Ammon's horn (tissue), 1 donor: ENCODE measurements at places on chromosomes 3 and 15.

DNA sequence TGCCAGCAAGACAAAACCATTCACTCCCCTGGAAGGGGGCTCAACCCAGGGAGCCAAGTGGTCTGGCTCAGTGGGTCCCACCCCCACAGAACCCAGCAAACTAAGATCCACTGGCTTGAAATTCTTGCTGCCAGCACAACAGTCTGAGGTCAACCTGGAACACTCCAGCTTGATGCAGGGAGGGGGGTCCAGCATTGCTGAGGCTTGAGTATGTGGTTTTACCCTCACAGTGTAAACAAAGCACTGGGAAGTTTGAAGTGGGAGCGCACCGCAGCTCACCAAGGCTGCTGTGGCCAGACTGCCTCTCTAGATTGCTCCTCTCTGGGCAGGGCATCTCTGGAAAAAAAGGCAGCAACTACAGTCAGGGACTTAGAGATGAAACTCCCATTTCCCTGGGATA lies 81.7 kb downstream of the MSL2 start:
- DNase-seq = no peak

- DNase-seq = no peak
These were observed 427.1 kb upstream of the RASGRP1 start for GRCh38 chr15:38991701-38992100.

- DNase-seq = no peak
These were observed 63.9 kb downstream of the OPA1 start for GRCh38 chr3:193656878-193657282.

DNA sequence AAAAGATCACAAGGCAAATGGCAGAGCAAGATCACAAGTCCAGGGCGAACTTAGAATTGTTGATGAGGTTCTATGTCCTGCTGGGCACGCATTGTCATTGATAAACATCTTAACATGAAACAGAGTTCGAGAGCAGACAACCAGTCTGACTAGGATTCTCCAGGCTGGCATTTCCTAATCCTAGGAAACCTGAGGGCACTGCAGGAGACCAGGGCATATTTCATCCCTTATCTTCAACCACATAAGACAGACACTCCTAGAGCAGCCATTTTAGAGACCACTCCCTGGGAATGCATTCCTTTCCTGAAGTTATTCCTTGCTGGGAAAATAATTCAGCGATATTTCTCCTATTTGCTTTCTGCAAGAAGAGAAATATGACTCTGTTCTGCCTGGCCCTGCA lies 1199.9 kb downstream of the SI start:
- DNase-seq = no peak

- no peak for DNase-seq
These were observed 34.1 kb upstream of the LPP start for GRCh38 chr3:188119846-188120245.

DNA sequence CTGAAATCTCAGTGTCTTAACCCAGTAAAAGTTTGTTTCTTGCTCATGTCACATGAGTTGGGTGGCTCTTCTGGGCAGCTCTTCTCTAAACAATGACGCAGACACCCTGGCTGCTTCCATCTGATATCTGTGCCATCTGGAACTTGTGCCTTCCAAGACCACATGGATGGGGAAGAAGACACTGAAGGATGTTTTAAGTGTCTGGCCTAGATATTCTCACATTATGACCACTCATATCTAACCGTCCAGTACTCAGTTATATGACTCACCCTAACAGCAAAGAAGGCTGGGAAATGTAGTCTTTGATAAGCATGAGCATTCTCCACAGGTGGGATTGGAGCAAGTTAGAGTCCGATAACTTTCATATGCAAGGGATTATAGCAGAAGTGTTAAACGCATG lies 66.4 kb downstream of the RYR3 start:
- DNase-seq = no peak

DNA sequence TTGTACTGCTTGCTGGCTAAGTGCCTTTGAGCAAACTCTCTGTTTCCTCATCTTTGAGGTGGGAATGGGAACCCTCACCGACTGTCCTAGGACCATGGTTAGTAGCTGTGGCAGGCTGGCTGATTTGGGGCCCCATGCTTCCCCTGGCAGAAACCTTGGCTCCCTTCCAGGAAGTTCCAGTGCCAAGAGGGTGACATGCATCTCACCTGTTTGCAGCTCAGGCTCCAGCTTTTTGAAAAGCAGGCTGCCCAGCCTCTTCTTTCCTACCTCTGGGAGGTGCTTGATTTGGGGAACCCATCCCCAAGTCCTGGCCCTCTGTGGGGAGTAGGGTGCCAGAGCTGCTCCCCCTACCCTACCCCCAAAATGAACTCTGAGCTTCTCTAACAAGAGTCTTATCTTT lies 50.8 kb downstream of the RAB11A start:
- no peak for DNase-seq

DNA sequence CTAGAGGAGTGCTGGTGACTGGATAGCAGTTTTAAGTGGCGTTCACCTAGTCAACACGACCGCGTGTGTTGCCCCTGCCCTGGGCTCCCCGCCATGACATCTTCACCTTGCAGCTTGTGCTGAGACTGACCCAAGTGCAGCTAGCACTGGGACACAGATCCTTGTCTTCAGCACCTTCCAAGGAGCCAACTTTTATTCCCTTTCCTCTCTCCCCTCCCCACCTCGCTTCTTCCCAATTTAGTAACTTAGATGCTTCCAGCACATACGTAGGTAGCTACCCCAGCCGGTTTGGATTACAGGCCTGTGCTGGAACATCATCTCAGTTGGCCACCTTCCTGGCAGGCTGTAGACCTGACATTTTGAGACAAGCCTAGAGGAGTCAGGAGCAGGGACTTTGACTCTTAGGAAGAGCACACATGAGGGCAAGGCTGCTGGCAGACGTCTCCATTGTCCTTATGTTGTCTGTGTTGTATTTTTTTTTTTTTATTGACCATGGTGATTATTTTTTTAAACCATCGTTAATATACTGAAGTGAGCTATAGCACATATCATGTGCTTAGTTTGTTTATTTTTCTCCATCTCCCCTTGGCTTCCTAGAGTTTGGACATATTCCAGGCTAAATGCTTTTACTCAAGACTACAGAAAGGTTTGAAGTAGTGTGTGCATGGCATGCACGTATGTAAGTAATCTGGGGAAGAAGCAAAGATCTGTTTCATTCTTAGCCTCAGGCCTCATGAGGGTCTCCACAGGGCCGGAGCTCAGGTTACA lies 61.1 kb downstream of the AAGAB start:
- no peak for DNase-seq

DNA sequence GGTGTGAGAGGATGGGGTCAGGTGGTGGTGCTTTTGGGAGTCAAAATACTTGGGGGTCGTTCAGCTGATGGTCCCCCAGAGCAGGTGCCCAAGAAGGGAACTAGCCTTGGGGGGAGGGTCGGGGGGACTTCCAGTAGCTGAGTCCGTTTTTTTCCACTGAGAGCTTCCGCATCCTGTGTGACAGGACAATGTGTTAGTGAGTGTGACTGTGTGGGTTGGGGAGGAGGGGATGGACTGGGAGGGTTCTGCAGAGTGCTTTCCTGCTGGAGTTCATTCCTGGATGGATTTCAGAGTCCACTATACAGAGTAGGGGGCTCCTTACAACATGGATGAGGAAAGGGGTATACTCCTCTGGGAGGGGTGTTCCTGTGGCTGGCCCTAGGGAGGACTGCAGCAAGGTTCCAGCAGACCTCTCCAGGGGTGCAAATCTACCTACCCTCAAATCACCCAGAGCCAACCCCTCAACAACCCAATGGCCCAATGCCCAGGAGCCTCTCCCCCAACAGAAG lies 601 bp upstream of the HYAL2 start:
- no peak for DNase-seq

- no peak for DNase-seq
These were observed 8.6 kb downstream of the ATP13A4 start for GRCh38 chr3:193546129-193546528.

DNA sequence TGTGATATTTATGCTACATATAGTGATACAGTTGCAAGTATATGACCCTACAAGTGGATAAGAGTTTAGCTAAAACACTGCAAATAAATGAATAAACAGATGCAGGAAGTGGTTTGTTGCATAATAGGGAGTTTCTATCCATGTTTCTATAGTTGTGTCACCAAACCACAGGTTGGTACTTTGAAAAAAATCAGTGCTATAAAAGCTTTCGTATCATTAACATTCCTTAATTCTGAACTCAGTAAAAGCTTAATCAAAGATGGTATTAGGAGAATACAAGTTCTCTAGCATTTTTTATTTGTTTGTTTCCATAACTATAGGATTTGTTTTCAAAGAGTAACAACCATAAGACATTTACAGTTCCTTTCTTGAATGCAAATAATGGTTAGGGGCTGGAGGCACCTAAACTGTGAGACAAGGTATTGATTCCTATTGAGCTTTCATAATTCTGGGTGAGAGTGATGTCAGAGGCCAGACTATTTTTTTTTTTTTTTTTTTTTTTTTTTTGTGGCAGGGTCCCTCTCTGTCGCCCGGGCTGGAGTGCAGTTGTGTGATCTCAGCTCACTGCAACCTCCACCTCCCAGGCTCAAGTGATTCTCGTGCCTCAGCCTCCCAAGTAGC lies 29.6 kb downstream of the CPOX start:
- no peak for DNase-seq

- DNase-seq = no peak
These were observed 5.2 kb downstream of the MAGI1 start for GRCh38 chr3:66033241-66034138.

GRCh38 chr15:69474846-69475455 lies 22.3 kb downstream of the RPLP1 start:
- DNase-seq = no peak

GRCh38 chr3:23072693-23073092 lies 130.4 kb upstream of the UBE2E2 start:
- no peak for DNase-seq

DNA sequence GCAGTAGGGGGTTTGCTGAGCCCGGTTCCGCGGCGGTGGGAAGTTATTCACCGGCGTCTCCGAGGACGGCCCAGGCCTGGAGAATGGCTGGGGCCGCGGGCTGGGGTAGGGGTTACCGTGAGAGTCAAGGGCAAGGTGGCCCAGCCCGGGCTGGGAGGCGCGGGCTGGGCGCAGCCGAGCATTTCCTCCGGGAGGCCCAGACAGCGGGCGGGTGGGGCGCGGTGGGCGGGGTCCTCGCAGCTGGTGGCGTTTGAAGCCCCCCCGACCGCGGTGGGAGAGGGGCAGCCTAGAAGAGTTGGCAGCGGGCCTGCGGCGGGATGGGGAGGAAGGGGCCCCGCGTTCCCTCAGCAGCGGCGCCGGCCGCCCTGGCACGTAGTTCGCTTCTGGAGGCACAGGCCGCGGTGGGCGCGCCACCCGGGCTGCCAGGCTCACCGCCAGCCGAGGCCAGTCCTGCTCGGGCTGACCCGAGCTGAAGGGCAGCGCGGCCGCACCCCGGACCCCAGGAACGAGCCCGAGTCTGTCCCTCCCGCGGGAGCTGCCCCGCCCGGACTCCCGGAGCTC lies 960 bp upstream of the KLF13 start:
- peak; percentile 83 for DNase-seq

- DNase-seq = no peak
These were observed 202.9 kb downstream of the VPS13C start for GRCh38 chr15:61857169-61857829.

DNA sequence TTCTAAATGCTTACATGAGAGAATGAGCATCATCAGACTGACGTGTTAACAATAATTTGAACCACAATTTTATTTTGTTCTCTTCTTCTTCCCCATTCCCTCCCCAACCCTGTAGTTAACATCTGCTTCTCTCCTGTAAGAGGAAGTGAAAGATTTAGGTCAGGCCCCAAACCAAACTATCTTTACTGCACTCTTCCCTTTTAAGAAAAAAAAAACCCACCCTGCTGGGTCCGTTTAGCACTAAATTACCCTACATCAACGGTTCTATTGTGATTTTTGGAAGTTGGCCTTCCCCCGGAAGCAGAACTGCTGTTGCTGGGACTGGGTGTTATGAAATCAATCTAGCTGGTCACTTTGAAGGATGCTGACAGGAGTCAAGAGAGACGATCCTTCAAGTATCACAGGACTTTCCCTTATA lies 49.4 kb downstream of the NFKBIZ start:
- peak; percentile 58 for DNase-seq

DNA sequence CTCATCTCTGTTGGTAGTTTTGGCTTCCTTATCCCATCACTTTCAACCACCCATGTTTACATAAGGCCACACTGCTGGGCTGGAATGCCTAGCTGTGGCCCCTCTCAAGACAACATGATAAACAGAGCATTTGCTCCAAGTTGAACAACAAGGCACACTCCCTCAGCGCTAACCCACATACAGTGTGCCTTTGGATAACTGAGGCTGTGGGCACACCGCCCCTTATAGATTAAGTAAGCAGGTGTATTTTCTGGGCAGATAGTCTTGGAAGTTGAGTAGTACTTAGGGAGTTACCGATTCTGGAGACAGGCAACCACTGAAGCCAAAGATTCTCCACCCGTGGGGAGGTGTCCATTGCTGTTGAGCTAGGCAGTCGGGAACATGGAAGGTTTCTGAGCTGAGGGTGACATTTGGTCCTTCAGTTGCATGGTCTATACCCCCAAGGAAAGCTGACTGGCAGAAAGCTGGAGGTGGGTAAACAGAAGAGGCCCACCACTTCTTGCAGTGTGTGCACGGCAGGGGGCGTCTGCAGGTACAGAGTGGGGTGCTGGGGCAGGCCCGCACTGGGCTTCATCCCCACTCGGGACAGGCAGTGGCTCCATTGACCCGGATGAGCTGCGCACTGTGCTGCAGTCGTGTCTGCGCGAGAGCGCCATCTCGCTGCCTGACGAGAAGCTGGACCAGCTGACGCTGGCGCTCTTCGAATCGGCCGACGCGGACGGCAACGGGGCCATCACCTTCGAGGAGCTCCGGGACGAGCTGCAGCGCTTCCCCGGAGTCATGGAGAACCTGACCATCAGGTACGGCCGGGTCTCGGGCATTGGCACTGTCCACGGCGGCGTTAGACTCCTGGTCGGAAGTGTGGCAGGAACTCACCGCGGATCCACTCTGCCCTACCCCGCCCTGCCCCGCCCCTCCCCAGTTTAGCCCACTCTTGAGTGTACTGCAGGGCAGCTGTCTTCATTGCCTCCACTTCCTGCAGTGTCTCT lies 16.8 kb downstream of the NOX5 start:
- peak; percentile 8 for DNase-seq

GRCh38 chr15:80484333-80484864 lies 80.2 kb downstream of the ARNT2 start:
- no peak for DNase-seq

DNA sequence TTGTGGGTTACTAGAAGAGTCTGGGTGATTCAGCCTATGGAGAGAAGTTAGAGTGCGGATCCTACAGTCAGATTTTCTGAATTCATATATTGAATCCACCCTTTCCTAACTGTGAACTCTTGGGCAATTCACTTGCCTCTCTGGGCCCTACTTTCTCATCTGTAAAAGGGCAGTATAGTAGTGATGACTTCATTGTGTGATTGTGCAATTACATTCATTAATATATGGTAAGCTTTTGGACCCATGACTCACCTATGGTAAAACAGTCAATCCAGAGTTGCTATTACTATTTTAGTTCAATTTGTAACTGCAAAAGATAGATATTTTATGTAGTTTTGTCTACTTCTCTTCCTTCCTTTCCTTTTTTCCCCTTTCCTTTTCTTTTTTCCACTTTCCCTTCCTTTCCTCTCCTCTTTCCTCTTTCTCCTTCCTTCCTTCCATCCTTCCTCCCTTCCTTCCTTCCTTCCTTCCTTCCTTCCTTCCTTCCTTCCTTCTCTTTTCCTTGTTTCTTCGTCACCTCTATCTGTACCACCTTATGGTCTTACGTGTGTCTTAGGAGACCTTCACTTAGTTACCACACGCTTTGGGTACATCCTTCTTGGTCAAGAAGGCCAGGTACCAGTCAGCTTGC lies 37.0 kb downstream of the GMNC start:
- DNase-seq = no peak
